ENCODE measurements at places on chromosomes 1 and 21.

DNA sequence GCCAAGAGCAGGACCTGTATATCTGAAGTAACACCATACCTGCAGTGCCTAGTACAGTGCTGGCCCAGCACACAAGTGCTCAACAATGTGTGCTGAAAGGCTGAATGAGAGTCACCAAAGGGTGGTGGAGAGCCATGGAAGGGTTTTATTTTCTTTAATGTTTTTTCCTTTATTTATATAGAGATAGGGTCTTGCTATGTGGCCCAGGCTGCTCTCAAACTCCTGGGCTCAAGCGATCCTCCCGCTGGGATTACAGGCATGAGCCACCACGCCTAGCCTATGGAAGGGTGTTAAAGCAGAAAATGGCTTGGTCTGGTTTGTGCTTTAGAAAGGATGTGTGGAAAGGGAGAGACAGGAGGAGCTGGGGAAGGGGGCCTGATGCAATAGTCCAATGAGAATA lies 13.3 kb upstream of the TTC39A start:
- no peak for DNase-seq

DNA sequence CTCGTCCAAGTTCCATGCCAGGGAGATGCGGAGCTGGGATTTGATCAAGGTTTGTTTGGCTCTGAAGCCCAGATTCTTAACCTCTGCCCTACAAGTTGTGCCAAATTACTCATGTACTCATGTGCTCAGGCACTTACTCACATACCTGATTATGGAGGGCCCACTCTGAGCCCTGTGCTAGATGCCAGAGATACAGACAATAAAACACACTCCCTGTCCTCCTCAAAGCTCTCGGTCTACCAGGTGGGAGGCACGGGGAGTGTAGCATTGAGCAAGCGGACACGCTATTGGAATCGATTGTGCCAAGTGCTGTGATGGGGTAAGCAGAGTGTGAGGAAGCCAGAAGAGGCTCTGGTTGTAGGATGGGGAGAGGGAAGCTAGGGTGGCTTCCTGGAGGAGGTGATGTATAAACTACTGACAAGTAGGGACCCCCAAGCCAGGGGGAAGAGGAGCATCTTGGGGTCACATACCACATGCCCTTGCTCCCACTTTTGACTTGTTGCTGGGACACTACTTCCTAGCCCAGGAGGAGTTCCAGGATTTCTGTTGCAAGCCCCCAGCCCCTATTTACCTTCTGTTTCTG lies 49.8 kb upstream of the IFNLR1 start:
- no peak for DNase-seq

GRCh38 chr1:117760069-117760468 lies 154.2 kb downstream of the TENT5C start:
- DNase-seq: no peak

DNA sequence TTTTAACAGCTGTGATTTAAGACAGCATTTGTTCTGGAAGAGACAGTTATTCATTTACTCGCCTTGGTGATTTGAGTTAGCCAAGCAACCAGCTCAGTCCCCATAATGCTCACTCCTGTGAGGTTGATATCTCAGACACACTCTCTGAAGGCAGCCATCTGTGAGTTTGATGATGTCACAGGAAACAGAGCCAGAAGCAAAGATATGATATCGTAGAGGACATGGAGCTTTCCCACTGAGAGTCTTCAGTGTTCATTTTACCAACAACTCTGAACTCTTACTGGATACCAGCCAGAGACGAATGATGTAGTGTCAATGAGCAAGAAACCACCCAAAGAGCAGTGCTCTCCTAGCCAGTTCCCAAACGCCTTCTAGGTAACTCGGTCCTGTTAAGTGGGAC lies 219.4 kb downstream of the SLC35F3 start:
- DNase-seq: no peak

DNA sequence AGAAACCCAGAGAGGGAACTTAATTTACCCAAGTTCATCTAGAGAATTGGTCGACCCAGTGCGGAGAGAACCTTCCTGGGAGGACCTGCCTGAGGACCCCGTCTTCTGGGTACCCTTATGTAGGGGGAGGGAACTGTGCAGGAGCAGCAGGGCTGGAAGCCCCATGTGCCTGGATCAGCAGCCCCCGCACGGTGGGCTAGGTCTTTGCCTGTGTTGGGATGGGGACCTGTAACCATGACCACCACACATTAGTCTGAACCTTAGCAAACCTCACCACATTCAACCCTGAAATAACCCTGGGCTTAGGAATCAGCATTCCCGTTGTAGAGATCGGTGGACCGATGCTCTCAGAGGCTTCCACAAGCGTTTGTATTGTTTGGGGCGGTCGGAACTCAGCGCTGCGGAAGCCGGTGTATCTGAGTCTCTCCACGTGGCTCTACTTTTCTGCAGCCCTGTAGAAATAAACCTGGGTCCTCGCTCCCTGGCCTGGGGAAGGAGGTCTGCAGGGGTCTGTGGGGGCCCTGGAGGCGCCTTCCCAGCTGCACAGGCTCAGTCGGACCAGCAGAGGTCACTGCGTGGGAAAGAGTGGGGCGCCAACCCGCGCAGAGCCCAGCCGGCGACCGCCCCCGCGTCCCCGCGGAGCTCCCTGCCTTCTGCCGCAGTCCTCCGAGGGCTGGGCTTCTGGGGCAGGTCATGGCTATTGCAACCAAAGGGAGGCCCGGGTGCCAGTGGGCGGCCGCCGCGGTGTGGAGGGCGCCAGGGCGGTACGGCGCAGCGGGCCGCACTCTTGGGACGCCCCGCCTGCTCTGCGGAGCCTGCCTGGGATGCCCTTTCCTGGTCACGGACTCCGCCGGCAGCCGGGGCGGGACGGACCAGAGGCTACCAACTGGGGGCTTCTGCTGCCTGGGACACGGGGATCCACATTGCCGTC lies 36.2 kb upstream of the KCNA10 start:
- DNase-seq: peak; percentile 40

- DNase-seq: no peak
These were observed at the start of gene ST6GALNAC5 for GRCh38 chr1:76867342-76868130. Gene ST6GALNAC5, plus strand, starts transcription at chr1:76867480.

DNA sequence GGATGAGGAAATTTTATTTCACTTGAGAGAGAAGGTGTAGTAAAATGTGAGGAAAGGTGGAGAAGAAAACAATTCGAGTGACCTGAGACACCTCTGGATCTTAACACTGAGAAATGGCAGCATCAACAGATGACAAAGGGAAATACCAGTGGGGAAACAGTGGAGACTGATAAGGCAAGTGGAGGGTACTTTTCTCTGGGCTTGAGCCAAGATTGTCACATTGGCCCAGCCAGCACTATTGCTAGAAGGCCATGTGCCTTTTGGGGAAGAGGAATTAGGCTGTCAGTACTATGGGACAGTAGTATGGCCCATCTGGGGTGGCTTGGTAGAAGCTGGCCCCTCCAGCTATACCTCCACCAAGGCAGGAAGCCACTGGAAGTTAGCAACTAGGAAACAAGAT lies 8.4 kb downstream of the SYPL2 start:
- no peak for DNase-seq

GRCh38 chr1:228215663-228216116 lies 7.8 kb downstream of the OBSCN start:
- DNase-seq: no peak

DNA sequence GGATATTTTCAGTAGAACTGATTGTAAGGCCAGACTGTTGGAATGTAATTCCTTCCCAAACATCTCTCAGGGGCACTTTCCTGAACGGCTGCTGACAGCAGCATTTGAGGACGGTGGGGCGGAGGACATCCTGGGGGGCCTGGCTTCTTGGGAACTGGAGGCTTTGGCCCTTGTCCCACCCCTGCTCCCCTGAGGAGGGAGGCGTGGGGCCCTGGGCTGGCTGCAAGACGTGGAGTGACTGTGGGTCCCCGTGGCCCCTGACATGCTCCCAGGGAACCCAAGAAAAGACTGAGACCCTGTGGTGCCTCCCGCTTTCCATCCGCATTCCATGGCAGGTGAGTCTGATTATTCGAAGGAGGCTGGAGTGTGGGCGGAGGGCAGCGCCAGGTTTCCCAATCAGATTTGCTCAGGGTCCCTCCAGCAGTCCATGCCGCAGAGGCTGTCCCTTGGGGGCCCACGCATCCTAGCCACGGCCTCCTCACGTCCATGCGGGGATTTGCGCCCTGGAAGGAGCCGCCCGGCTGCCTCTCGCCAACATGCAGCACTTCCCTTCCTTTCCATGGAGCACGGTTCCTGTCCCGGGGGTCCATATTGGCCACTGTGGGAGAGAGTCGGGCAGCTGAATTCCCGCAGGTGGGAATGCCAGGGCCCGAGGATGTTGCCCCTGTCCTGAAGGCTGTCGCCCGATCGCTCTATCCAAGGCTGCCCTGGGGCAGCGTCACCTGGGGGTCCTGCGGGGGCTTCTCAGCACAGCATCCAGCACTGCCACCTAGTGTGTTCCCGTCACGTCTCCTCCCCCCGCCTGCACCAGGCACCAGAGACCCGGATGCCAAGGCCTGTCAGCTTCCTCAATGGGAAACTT lies 69.0 kb downstream of the FAAP20 start:
- no peak for DNase-seq

GRCh38 chr1:14149431-14149830 lies 449.1 kb upstream of the KAZN start:
- DNase-seq: no peak
